Stimulated activated CD4-positive, alpha-beta T cell treated with anti-CD3 and anti-CD28 coated beads, Interleukin-1b, Interleukin-23, amount 100 ng/mL, for 24 hours (primary cell): ENCODE measurements at places on chromosomes 1 and 21.

- DNase-seq = no peak
Observed at GRCh38 chr1:20551161-20551560, 1.2 kb upstream of the FAM43B start.

- no peak for DNase-seq
Observed at GRCh38 chr1:226638001-226638601, 89.5 kb downstream of the STUM start.

- no peak for DNase-seq
Observed at GRCh38 chr1:15426492-15427279, 11.6 kb upstream of the CTRC start.

GRCh38 chr1:245855846-245856730 lies 651.0 kb downstream of the SMYD3 start:
- no peak for DNase-seq

GRCh38 chr1:9136932-9137331 lies 8.0 kb upstream of the GPR157 start:
- DNase-seq = no peak

DNA sequence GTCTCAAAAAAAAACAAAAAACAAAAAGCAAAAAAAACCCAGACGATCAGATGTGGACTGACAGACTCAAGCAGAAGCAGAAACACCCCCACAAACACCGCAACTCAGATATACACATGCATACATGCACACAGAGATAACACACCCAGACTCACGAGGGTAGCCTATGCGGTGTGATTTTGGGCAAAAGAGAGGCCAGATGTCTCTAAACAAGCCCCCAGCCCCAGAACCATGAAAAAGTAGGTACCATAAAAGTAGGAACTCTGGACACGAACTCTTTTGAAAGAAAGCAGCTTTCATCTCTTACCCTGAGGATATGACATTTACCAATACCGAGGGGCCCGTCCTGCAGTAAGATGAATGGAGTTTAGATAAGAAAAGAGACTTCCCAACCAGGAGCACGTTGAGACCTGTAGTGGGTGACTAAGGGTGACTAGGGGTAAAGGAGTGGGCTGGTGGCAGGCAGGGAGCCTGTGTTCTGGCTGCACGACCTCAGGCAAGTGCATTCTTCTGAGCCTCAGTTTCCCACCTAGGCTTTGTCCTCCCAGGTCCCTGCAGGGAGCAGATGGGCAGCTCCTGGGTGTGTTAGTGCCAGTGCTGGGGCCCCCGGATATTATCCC lies 1.5 kb upstream of the TINAGL1 start:
- no peak for DNase-seq

- no peak for DNase-seq
Observed at GRCh38 chr1:240306673-240307072, 215.0 kb downstream of the FMN2 start.

GRCh38 chr1:31259746-31260145 lies 20.1 kb upstream of the NKAIN1 start:
- no peak for DNase-seq

- DNase-seq = no peak
Observed at GRCh38 chr1:940107-941014, 16.6 kb downstream of the SAMD11 start.

DNA sequence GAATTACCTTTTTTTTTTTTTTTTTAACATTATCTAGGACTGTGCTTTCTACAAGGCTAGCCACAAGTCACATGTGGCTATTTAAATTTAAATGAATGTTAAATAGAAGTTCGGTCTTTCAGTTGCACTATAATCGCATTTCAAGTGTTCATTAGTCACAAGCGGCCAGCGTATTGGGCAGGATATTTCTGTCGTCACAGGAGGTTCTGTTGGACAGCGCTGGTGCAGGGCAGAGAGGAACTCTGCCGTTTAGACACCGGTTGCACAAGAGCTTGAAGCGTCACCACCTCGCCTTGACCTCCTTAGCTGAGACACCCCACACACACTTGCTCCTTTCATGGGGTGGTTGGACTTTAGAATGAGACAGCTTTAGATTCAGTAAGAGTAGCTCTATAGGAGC lies 64.1 kb downstream of the BACE2 start:
- DNase-seq = no peak

DNA sequence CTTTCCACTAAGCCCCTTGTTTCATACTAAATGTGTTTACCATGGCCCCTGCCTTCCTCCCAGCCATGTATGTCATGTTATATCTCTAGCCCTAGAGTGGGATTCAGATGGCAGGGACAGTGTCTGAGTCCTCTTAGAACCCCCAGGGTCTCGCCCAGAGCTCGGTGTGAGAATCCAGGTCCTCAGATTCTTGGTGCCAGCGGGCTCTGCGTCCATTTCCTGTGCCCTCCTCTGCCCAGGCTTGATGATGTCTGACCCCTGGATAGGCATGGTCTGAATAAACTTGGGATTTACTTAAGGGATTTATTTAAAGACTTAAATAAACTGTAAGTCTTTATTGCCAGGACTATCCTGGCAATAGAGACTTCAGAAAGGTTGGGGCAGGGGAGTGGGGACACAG lies 6.2 kb upstream of the KISS1 start:
- DNase-seq = no peak

DNA sequence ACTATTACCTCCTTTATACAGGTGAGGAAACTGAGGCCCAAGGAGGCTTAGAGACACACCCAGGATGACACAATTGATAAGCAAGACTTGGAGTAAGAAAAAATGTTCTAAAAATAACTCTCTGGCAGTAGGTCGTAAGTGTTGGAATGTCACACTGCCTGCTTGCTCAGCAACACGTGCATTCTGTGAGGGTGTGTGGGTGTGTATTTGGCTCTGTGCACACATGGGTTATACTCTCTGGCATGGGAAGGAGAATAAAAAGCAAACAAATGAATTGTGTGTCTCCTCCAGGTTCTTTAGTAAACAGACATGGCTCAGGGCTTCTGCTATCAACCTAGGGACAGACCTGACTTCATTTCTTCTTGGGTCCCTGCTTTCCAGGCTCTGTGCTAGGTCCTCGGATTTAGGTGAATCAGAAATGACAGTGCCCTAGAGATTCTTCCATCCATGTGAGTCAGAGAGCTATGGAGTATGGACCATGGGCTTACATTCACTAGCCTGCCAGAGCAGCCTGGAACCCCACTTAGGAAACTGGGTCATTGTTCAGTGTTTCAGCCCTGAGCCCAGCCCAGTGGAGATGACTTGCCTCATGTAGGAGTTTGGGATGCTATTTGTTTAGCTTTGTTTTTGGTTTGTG lies 72.4 kb downstream of the ELAVL4 start:
- no peak for DNase-seq

DNA sequence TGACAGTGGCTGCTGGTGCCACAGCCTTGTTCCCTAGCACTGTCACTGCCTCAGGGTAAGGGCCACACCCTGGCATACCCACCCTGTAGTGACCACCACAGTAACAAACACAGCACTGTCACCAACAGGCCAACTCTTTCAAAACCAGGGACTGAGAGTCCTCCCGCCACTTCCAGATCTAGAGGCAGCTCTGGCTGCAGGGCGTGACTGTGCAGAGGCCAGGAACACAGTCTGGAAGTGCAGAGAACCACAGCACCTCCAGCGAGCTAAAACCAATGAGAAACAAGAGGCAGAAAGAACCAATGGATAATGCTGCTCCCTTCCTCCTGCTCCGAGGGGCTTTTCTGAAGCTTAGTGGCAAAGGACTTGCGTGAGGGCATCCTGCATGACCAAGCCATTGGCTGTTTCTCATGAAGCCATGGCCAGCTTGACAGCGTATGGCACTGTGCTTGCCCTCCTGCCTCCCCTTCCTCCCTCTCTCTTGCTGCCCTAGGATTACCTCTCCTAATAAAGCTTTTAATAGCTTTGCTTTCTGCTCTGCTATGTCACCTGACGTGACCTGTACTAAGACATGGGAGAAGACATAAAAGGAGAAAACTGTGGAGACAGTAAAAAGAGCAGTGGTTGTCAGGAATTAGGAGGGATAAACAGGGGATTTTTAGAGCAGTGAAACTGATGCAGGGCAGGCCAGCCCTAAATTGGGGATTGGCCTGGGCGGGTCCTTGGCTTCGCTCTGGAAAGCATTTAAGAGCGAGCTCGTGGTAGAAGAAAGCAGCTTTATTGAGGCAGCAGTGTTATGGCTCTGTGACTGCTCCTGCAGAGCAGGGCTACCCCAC lies 7.2 kb downstream of the PARP1 start:
- no peak for DNase-seq

GRCh38 chr1:157595356-157595755 lies 2.5 kb downstream of the FCRL4 start:
- no peak for DNase-seq

GRCh38 chr21:38806942-38807284 lies 1.2 kb downstream of the ETS2 start:
- no peak for DNase-seq

DNA sequence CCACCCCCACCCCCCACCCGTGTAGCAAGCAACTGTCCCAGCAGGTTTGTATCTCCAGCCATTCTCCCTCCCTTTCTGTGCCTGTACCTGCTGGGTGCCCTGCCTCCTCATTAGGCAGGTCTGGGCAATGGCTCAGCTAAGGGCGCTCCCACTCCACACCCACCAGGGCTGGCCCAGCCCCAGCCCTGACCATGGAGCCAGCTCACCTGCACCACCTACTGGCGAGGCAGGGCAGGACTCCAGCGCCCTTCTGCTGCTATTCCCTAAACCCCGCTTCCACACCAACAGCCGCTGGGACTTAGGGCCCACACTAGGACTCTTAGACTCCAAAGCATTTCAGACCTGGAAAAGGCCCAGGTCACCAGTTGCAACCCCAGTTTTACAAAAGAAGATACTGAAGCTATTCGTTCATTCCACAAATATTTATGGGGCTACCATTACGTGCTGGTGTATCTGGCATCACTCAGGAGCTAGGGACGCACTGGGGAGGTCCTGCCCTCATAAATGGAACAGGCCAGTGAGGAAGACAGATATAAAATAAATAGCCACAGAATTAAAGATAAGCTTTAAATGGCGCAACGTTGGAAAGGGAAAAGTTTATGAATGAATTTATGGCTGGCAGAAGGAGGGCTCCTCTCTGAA lies 24.0 kb downstream of the PGLYRP3 start:
- no peak for DNase-seq

DNA sequence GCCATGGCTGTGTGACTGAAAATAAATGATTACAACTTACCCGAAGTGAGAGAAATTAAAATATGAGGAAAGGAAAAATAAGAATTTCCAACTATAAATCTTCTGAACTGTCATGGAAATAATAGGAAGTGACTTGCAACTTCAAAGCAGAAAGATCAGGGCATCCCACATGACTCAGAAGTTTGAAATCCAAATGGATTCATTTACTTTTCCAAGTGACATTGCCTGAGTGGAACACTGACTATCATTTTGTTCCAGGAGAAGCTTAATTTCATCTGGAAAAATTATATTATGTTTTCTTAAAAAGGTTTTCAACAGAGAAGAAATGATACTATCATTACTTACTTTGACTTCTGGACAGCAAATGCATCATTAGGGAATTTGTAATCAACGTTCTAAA lies 110.8 kb downstream of the GREM2 start:
- no peak for DNase-seq

DNA sequence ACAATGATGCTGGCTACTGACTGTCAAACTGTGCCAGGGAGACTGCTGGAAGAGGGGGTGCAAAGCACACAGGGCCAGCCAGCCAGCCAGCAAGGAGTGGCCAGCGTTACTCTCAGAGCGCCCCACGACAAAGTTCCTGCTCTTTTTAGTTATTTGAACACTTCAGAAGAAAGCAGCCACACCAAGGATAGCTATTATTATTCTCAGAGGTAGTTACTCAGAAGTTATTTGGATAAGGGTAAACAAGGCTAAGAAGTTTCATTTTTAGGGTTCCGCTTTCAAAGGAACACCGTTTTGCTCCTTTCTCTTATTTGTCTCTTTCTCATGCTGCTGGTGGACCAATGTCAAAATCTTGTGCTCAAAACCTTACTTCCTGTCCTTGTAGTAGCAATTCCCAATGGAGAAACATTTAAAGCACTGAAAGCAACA lies 59.9 kb downstream of the VANGL2 start:
- DNase-seq = no peak

- DNase-seq = no peak
Observed at GRCh38 chr1:23400324-23401114, 24.0 kb downstream of the TCEA3 start.

- no peak for DNase-seq
Observed at GRCh38 chr1:30358500-30358899, 364.9 kb downstream of the MATN1 start.

DNA sequence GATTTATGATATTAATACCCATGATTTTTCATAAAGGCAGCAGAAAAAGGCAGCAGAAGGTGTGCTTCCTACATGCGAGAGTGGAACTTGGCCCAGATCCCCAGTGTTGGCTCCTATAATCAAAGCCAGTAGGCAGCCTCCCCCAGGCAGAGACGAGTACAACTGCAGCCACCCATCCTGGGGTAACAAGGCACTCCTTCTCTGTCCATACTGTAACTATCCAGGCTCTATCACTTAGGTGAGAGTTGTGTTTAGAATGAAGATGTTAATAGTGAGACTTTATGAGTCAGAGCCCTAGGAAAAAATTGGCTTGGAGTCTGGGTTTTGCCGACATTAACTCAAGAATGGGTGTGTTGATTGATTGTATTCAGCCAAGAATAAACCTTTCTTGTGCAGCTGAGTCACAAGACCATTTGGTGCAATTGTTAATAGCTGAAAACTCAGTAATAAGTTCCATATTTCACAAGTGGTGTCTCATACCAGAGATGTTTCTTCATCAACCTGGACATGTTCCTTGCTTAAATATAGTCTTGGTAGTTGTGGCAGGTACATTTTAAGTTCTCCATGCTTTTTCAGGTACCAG lies 322.3 kb downstream of the DUSP10 start:
- no peak for DNase-seq

GRCh38 chr1:43304314-43304681 lies 3.5 kb downstream of the TIE1 start:
- DNase-seq = no peak

DNA sequence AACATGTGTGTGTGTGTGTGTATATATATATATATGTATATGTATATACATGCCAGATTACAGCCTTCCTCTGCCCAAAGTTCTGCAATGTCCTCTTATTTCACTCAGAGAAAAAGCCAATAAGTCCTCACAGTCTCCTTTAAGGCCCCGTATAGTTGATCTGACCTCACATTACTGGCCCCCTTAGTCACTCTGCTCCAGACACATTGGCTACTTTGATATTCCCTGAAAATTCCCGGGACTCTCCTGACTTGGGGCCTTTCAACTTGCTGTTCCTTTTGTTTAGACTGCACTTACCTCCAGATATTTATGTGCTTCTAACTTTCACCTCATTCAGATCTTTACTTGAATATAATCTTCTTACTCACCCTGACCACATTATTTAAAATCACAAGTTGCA lies 4.2 kb upstream of the BSDC1 start:
- no peak for DNase-seq

DNA sequence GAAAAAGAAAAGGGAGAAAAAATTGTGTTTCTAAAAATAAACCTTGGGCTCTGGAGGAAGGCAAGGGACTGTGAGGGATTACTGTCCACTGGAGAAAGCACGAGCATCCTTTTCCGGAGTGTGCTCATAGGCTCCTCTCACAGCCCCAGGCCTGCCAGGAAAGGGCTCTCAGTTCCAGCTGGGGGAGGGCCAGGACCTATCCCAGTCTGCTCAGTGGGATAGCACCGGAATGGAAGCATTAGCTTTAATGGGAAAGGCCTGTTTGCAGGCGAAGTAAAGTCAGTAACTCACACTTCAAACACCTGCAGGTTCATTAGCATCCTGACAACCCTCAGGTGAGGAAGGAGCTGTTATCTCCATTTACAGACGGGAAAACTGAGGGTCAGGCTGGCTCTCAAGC lies 113.9 kb upstream of the USP24 start:
- DNase-seq = no peak
